Glutamatergic neuron (in vitro differentiated cells): ENCODE measurements at places on chromosomes 5 and 9. TPM values are rescaled to one million over a fixed set of nuclear protein-coding genes. Genes with fewer than 3 reads are reported as not detected.

- no peak for DNase-seq
Measured at GRCh38 chr5:131288328-131288727, 24.5 kb downstream of the CDC42SE2 start.

WDR38 gene
- total RNA-seq: not detected

DNA sequence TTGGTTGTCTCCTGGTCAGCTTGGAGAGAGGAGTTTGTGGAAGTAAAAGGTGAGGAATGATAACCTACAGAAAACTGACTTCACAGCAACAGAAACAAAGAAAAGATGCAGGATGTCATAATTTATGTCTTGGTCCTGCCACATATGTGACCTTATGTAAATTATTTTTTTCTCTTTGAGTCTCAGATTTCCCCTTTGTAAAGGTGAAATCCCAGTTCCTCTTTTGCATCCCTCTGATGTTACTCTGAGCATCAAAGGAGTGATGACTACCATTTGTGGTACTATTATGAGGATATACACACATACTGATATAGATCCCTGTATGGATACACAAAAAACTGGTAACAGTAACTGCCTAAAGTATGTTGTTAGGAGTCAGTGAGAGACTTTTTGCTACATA is 1.4 kb upstream of the THG1L start:
- no peak for DNase-seq

DNA sequence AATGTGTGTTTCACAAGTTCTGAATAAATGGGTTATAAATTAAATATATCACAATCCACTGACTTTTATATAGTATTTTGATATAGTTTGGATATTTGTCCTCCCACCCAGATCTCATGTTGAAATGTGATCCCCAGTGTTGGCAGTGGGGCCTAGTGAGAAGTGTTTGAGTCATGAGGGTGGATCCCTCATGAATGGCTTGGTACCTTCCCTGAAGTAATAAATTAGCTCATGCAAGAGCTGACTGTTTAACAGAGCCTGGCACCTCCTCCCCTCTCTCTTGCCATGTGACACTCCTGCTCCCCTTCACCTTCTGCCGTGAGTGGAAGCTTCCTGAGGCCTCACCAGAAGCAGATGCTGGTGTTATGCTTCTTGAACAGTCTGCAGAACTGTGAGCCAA is 127.9 kb upstream of the PALM2AKAP2 start:
- no peak for DNase-seq

DNA sequence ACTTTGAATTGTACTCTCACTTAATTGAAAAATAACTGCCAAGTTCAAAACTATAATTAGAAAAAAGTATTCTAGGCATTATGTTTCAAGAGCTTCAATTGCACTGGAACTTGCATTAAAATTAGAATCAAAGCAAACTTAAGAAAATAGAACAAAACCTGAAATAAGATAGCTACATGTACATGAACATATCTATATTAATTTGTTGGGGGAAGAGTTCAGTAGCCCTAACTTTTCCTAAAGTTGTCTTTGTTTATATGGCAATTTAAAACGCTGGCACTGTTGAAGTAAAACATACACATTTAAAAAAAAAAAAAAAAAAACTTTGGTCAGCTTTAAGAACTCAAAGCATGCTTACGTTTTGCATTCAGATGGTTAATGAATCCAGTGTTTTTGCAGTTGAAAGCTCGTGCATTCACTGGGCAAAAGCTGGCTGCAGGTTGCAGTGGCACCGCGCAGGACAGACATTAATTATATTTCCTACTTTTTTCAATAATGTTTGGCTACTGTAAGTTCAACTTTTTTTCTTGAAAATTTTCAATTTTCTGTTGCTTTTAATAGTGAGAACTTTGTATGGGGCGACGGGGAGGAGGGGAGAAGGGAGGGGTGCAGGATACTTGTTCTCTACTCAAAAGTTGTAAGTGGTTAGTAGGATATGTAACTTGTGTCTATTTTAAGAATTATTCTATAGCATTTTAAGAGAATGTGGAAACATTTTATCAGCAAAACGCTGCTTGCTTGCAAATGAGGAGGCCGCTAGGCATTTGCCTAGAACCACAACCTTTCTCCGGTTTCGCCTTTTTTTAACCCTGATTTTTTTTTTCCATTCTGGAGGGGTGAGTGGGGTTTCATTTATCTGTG is 3.9 kb downstream of the NR2F1 start:
- no peak for DNase-seq

DNA sequence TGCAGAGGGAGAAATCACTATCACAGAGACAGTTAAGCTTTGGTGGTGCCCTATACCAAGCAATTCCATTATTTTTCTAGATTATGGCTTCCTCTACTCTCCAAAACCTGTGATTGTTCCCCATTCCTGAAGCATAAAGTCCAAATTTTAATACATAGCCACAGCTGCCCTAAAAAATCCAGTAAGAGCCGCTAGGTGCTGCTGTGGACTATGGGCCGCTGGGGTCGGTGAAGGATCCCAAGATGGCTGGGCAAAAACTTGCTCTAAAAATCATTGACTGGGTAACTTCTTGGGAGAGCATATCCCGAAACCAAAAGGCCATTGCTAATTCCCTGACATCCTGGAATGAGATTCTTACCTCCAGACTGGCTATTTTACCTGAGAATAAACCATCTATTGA is 245.3 kb downstream of the NFIB start:
- DNase-seq: no peak

DNA sequence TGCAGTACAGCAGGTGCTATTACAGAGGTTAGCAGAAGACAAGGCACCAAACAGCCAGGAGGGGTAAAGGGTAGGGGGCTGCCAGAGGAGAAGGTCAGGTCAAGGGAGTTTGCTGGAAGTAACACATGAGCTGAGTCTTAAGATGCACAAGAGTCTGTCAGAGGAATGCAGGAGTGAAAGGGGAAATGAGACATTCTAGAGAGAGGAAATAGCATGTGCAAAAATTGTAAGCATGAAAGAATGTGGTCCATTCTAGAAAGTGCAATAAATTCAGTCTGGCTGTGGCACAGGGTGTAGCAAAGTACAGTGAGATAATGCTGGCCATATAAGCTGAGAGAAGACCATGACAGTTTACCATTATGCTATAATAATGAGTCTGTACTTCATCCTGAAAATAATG is 6.6 kb downstream of the GOLGA1 start:
- no peak for DNase-seq

SV2C gene
- 17.8 TPM for total RNA-seq

SPINK13 gene
- not detected for total RNA-seq

DNA sequence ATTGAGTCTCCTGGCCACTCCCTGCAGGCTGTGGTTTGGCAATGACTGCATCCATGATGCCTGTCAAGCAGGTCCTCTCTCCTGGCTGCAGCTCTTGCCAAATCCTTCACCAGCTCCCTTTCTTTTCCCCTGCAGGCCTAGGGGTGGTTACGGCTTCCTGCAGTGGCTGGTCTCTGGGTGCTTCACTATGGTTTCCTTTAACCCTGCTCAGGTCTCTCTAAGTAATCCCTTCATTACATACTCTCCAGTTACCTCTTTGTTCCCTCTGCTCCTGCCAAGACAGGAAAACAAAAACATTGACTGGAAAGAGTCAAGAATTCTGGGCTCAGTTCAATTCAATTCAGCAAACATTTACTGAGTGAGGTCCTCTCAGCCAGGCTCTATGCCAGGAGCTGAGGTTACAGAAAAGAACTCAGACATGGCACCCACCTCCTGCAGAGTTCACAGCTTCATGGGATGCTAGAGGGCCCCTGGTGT is 19.8 kb upstream of the PTPN3 start:
- DNase-seq: no peak

DNA sequence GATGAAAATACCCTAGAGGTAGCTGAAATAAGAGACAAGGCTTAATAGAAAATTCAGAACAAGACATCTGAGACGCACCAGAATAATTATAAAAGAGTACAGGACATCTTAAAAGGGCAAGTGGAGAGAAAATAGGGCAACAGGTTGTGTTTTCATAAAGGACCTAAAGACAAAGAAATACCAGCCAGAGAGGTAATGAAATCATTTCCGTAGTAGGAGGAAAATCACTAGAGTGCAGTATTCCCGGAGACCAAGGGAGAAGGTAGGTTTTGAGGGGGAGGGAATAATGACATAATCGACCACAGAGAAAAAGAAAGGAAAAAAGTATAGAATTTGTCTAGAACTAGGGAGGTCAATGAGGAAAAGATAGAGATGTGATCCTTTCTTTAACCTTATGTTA is 26.2 kb upstream of the CTNNAL1 start:
- no peak for DNase-seq

DNA sequence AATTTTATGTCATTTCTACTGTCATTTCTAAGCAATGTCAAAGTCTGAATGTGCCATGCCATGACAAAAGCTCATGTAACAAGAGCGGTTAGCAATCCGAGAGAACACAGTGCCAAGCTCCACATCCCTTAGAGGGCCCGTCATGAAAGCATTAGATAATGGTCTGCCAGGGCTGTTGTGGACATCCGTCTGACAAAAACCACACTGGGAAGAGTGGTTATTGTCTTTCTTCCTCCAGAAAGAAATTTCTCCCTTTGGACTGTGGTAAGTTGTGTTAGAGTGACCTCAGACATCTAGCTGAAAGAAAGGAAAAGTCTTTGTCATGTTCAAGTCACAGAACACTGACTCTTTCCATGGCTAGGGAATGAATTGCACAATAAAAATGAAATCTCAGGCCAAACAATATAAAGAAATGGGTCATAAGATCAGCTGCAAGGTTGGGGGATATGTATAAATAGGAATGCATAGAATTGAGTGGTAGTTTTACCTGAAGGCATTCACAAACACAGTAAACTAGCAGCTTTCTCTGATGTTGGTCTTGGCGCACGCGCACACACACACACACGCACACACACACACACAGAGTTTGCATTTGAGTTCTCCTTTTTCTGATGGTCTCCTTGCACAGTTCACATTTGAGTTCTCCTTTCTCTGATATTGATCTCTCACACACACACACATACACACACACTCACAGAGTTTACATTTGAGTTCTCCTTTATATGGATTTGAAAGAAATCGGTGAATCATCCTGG is 5.3 kb downstream of the SLC1A3 start:
- no peak for DNase-seq

DNA sequence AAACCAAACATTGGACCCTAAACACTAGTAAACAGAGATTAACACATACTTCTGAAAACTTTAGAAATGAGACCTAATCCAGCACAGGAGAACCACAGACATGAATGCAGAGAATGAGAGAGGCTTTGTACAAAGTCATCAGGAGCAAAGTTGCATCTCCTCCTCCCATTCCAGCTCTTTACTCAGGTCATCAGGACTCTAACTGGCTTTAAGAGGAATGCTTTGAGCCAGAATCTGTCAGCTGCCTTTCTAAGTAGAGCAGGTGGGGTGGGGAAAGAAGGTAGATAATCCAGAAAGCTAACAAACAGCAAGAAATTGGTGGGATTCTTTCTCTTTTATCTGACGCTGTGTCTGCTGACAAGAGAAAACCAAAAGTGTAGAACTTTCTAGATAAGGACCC is 582.7 kb upstream of the DMAC1 start:
- DNase-seq: no peak

DNA sequence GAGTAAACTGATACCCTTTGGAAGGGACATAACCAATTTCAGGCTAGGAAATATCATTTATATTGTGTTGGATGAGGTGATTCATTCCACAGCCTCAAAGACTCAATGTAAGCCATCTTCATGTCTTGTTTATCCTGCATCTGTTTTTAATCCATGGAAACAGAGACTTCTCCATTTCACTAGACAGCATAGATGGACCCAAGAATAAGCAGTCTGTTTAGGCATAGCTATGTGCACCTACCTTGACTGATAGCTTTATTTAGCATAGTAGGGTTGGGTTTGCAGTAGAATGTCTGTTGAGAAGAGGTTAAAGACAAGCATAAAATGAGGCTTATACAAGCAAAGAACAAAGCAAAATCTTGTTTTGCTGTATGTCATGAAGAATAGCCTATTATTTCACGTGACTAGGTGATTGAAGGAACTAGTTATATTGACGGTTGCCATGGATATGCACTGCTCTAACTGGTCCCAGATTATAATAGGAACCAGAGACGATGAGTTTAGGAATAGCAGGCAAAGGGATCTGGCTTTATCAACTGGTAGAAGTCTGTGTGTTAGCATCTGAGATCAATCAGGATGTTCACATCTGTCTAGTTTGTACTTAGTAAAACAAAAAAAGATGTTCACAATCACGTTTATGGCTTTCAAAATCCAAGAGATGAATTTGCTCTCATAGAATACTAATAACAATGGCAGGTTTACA is 154.8 kb upstream of the KLF9 start:
- no peak for DNase-seq

GRCh38 chr9:84811072-84811750 is 141.7 kb downstream of the NTRK2 start:
- no peak for DNase-seq

GRCh38 chr9:137224830-137225694 is at the start of gene CYSRT1:
Gene CYSRT1, plus strand, starts transcription at chr9:137225174. Its CDS starts 448 bp downstream, at chr9:137225622.
- DNase-seq: no peak

- no peak for DNase-seq
Measured at GRCh38 chr9:1008216-1008615, 31.8 kb downstream of the DMRT3 start.

DNA sequence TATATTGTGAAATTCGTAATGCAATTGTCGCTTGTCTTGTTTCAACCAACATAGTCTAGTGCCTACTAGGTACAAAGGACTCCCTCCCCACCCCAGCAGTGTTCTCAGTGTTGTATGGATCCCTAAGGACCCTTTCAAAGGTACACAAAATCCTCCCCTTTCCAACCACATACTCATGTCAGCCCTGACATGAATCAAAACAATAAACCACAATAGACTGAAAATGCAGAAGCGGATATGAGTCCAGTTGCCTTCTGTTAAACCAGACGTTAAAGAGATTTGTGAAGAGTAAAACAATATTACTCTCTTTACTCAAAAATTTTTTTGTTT is 82.4 kb upstream of the IFNK start:
- DNase-seq: no peak
